ENCODE measurements at places on chromosomes 12 and 14. TPM values are rescaled to one million over a fixed set of nuclear protein-coding genes. Genes with fewer than 3 reads are reported as not detected.

GRCh38 chr12:131723532-131723931 lies 12.6 kb downstream of the SFSWAP start:
- no peak for DNase-seq

- no peak for DNase-seq
These were observed 257.9 kb downstream of the NEDD1 start for GRCh38 chr12:97164936-97165335.

CCDC197 gene
- total RNA-seq: not detected

ANKRD33 gene
- not detected for total RNA-seq

DNA sequence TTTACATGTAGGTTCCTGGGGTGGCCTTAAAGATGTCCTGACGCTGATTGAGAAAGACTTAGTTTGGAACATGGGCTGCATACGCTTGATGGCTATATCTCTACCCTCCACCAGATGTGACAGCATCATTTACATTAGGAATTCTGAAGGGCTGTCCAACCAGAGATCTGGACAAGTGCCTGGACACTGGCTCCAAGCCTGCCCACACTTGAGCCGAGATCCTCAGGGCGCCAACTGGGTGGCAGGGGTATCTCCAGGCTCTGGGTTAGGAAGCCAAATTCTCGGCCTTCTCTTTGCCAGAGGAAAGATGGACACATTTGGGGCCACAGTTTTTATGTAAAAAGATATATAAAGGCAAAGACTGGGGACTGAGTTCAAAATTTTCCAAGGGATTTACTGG lies 246.3 kb downstream of the NTF3 start:
- no peak for DNase-seq

- DNase-seq: no peak
These were observed 266.2 kb downstream of the RAD51B start for GRCh38 chr14:68085742-68086141.

Data from M059J (cell line).